Activated T-cell treated with anti-CD3 and anti-CD28 coated beads, Interleukin-2, amount 50 U/mL, for 72 hours (primary cell): ENCODE measurements at places on chromosomes 11 and 22. TPM values are rescaled to one million over a fixed set of nuclear protein-coding genes. Genes with fewer than 3 reads are reported as not detected.

ESAM gene
- total RNA-seq: 0.88 TPM

OR51B5 gene
- 0.30 TPM for total RNA-seq

PRG3 gene
- total RNA-seq: not detected

NXPE2 gene
- total RNA-seq: not detected

ZP1 gene
- total RNA-seq: not detected

FGF3 gene
- total RNA-seq: not detected

TANGO2 gene
- total RNA-seq: 35.5 TPM

ZBTB16 gene
- 3.3 TPM for total RNA-seq

OR52H1 gene
- not detected for total RNA-seq

WBP2NL gene
- total RNA-seq: 4.3 TPM
